ENCODE measurements at places on chromosomes 16 and 17. TPM values are rescaled to one million over a fixed set of nuclear protein-coding genes. Genes with fewer than 3 reads are reported as not detected.

- no peak for DNase-seq
These were observed 16.8 kb upstream of the FASN start for GRCh38 chr17:82114872-82115271.

- no peak for DNase-seq
These were observed 205.5 kb downstream of the NTN1 start for GRCh38 chr17:9226794-9227135.

DNA sequence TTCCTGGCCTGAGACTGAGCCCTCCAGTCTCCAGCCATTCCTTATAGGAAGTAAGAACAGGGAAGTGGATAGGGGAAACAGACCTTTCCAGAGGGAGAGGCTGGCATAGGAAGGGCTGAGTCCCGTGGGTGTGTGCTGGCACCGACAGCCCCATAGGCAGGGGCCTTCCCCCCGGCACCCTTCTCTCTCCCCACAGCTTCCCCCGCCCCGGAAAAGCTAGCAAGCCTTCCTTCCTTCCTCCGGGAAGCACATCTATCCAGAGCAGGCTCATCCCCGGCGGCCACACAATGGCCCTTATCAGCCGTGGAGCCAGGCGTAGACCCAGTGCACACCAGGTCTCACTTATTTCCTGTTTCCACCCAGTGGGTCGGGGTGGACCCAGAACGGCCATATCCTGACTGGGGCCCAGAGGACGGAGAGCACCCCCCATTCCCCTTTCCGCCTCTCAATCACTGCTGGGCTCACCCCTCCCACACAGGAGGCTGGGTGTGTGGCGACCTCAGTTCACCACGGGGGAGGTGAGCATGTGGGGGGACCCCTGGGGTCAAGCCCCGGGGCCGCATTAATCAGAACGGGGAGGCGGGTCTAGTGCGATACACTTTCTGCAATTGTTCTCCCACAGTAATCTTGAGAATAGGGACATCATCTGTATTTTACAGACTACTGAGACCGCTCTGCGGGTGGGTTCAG lies 950 bp upstream of the MYO1C start:
- DNase-seq = no peak

GRCh38 chr16:13335879-13336278 lies 434.5 kb downstream of the SHISA9 start:
- no peak for DNase-seq

DNA sequence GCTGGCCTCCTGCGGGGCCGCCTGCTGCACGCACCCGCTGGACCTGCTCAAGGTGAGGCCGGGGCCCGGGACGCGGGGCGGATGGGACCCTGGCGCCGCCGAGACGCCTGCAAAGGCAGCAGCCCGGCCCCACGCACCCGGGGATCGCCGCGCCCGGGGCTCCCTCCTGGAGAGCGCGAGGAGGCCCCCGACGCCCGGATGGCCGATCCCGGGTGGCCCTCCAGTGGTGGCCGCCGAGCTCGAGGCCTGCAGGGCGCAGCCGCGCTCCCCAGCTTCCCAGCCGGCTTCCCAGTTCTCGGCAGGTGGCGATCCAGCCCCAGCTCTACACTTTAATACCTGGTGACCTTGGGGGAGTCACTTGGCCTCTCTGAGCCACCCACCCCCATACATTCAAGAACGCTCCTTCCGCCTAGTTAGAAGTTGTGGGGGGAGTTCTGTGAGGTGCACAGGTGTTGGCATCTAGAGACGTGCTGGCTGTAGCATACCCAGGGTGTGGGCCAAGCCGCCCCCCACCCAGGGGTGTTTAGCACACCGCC lies 452 bp downstream of the SLC25A10 start:
- DNase-seq = no peak

- no peak for DNase-seq
These were observed 3.5 kb downstream of the SPDYE4 start for GRCh38 chr17:8754890-8755289.

DNA sequence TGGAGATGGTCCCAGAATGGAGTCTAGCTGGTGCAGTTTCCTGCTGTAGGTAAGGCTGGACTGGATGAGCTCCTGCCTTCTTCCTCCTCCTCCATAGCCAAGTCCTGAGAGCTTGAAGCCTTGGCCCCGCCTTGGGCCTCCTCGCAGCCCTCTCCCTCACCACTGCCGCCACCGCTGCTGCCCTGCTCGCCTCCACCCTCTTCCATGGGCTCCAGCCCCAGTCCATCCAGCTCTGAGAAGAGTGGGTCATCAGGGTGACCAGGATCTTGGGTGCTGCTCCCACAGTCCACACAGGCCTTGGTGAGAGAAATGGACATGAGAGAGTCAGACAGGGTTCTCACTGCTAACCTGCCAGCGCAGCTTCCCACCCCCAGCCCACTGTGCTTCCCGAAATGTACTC lies 11.2 kb downstream of the PER1 start:
- no peak for DNase-seq

GRCh38 chr17:80940171-80941123 lies 51.2 kb upstream of the CHMP6 start:
- DNase-seq = no peak

DNA sequence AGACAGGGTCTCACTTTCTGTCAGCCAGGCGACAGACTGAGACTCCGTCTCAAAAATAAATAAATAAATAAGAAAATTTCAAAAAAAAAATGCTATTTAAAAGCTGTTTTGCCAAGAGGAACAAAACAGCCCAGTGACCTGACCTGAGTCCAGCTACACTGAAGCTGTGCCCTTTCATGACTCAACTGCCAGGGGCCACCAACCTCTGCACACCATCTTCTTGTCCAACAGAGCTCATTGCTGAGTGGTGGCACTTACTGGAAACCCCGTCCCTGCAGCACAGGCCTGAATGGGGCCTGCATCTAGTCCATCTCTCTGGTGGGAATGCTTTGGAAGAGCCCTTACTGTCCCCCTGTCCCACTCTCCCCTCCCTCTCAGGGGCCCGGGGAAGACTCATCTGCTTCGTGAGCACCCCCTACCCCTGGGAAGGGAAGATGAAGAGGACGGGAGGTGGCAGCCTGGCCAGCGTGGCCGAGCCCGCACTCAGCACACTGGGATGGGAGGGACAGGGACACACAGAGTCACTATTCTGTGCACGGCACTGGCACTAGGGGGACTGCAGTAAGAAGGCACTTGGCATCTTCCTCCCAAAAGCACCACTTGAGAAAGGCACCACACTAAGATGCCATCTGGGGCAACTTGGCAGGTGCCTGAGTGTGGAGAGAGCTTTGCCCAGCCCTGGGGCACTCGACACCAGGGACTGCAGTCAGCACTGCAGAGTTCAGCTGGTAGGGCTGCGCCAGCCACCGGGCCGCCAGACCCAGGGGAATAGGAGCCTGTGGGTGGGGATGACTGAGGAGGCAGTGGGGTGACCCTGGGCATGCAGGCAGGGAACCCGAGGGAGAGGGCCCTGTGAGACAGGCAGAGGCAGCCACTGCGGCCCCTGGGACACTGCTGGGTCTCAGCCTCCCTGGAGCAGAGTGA lies 13.5 kb downstream of the FBXO31 start:
- no peak for DNase-seq

GRCh38 chr16:89013111-89013510 lies 36.1 kb upstream of the CBFA2T3 start:
- no peak for DNase-seq

DNA sequence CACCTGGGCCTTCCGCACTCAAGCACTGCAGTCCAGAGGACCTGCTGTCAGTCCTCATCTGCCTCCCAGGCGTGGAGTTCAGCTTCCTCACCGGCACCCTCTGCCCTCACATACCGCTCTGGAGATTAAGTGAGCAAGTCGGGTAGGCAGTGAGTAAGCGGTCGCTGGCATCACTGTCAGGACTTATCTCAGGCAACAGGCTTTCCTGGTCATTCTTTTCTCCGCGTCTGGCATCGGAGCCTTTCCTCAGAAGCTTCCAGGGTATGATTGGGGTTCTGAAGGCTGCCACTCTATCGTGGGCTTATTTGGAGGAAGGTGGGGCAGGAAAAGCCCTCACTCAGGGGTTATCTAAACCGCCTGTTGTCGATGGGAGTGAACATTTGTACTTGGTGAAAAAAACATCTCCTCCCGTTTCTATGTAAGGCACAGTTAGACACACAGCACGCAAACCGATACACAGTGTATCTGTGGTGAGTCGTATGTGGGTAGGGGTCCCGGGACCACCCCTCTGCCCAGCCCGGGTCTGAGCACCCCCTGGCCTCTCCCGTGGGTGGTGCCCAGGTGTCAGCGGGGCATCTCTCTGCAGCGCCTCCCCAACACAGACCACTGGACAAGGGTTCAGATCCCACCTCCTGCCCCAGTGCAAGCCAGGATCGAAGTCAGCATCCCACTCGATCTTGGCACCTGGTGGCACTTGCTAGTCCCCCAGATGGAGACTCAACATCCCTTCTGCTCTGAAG lies 92.5 kb upstream of the PLCG2 start:
- no peak for DNase-seq

PIK3R5 gene
- 2.3 TPM for total RNA-seq

KRTAP4-5 gene
- not detected for total RNA-seq

- DNase-seq = no peak
These were observed 100.7 kb downstream of the MGAT5B start for GRCh38 chr17:76968707-76969597.

CDRT4 gene
- total RNA-seq = 0.77 TPM

DNA sequence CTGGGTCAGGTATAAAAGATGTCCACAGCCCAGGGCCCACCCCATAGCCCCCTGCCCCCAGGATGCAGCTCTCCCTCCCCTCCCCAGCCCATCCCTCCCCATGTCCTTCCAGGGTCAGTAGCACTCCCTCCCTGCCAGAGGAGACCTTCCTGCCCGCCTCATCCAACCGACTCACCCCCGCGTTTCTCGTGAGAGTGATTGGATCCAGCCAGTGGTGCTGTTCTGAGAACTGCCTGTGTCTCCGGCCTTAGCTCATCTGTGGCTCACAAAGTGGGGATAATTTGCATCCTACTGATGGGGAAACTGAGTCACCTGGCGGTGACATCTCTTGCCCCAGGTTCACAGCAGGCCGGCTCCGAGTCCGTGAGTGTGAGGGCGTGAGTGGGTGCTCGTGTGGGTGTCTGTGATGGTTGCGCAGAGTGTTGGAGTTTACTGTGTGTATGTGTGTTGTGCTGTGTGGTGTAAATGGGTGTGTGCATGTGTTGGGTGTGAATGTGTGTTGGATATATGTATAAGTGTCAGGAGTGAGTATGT lies 90.7 kb upstream of the GSE1 start:
- no peak for DNase-seq

DNA sequence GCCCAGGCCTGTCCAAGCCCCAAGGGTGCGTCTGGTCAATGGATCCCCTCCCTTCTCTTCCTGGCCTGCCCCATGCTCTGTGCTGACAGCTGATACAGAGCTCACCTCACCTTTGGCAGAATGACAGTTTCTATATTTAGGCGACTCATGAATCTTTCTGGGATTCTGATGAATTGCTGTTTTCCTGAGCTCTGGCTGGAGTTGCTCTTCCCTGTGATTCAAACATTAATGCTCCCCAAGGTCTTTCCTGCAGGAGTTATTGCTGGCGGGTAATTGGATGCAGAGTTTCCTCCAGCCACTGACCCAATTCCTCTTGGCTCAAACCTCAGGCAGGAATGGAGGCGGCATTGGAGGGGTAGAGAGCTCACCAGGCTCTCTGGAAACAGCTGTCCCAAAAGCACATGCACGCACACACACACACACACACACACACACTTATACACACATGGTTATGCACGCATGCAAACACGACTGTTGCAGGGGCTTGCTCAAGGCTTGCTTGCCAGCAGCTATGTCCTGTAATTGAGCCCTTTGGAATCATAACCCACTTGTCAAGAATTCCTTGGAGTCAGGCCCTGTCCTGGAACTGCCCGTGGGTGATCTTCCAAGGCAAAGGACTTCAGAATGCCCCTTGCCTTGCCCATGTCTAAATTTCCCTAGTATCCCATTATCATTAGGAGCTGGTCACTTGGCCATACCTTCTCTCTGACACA lies 128.8 kb downstream of the ASIC2 start:
- DNase-seq = no peak

DNA sequence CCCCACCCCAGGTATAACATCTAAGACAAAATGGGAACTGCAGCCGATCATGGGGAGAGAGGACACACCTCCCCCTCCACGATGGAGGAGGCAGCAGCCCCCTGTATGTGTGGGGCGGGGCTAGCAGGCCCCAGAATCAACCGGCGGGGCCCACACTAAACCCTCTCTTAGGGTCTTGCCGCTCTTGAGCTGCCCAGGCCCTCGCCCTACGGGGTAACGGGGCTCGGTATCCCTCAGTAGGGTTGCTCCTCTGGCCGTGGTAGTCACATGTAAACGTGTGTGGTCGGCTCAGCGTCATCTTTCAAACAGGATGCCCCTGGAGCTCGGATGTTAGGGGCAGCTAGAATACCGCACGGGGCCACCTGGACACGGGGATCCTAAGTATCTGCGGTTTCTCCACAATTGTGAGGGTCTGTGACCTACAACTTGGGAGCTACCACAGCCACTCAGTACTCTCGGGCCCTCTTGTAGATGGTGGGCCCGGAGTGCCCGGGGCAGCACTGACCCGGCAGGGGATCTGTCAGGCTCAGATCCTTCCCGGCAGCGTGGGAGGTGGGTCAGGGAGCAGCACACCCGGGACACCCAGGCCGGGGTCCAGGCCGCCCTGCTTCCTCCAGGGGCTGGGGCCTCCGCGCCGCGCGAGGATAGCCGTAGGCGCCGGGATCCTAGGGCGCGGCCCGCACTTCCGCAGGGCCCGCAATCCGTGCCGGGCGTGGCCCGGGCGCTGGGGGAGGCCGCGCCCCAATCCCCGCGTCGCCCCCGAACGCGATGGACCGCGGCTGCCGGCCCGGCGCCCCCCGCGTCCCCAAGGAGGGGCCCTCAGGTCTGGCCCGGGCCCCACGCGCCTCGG lies 781 bp downstream of the ARHGDIA start:
- DNase-seq = peak; percentile 59

DNA sequence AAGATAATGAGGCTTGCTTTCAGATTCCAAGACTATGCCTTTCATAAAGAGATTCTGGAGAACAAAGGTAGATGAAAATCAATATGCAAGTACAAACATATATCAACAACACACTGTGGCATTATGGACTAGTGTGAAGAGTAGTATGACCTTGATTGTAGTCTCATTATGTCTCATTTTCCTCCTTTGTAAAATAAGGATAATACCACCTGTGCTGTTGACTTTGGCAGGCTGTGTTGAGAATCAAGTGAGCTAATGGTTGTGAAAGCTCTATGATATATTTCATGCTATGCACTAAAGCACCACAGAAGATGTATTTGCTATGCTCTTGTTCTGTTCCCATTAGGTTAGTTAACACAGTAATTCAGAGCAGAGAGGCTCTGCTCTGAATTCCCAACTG lies 78.5 kb upstream of the NACA2 start:
- no peak for DNase-seq

DPEP3 gene
- total RNA-seq = not detected

MT3 gene
- total RNA-seq = not detected

- peak; percentile 45 for DNase-seq
These were observed 2.1 kb upstream of the UBB start for GRCh38 chr17:16378636-16379282.

Data from SK-MEL-5 (cell line).